ENCODE measurements at places on chromosomes 4 and X.

DNA sequence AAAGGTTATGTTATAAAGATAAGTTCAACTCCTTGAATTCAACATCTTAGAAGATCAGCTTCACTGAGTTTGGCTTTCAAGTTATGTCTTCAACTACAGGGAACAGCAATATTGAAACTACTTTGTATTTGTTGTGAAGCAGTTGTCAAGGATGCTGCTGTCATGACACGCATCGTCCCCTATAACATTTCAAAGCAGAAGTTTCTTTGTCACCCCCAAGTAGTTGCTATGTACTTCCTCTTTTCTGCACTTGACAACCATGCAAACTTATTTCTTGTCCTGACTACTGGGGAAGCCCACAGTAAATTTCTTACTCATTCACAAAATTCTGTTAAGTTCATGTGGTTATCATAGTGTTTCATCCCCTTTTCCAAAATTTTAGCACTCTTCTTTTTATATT lies 14.3 kb downstream of the ANTXR2 start:
- DNase-seq = no peak

DNA sequence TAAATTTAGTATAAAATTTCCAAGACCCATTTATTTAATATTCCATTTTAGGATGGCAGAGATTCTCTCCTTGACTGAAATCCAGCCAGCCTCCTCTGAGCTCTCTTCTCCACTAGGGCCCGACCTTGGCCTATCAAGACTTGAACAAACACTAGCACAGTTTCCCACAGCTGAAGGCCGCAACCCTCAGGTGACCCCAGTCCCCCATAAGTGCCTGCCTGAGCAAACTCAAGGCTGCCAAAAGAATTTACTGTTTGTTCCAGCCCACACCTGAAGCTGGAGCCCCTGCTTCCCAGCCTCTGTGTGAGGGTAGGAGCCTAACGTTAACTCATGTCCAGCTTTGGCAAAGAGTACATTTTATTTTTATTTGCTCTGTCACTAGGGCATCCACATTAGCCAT lies 629.0 kb upstream of the ZFP42 start:
- no peak for DNase-seq

DNA sequence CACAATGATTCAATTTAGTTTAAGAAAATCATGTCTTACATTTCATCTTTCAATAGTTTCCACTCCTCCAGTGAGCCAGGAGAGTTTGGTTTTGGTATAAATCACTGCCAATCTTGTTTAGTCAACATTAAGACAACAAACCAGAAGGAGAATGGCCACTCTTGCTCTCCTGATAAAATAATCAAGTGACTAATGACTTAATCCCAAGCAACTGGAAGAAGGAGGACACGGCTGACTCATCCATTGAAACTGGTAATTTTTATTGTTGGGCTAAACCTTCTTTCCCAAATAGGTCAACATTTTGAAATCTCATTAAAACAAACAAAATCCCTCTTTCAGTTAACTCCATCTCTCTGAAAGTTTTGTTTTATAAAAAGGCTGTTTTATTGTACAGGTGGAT lies 230.2 kb downstream of the CLCN4 start:
- no peak for DNase-seq

GRCh38 chrX:13605611-13606010 lies 36.2 kb downstream of the EGFL6 start:
- DNase-seq = no peak

- DNase-seq = no peak
Observed at GRCh38 chrX:113287761-113288160, 447.1 kb upstream of the AMOT start.

DNA sequence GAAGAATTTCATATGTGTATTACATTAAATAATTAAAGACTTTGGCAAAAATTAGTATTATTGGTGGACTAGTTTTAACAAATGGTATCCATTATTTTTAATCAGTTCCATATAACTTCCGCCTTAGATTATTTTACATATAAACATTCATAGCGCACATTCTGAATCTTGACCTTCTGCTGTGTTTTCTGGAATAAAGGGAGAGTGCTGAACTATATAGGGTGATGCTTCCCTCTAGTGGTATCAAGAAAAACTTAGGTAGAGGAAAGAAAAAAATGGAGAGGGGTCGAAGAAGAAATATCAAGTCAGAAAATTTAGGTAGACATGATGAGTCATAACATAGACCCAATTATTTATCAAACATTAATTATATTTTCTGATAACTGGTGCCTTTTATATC lies 155.6 kb upstream of the PACRGL start:
- no peak for DNase-seq

GRCh38 chrX:629230-630006 lies 1.2 kb upstream of the SHOX start:
- DNase-seq = no peak

- DNase-seq = no peak
Observed at GRCh38 chr4:76733068-76733771, 164.7 kb downstream of the SOWAHB start.

DNA sequence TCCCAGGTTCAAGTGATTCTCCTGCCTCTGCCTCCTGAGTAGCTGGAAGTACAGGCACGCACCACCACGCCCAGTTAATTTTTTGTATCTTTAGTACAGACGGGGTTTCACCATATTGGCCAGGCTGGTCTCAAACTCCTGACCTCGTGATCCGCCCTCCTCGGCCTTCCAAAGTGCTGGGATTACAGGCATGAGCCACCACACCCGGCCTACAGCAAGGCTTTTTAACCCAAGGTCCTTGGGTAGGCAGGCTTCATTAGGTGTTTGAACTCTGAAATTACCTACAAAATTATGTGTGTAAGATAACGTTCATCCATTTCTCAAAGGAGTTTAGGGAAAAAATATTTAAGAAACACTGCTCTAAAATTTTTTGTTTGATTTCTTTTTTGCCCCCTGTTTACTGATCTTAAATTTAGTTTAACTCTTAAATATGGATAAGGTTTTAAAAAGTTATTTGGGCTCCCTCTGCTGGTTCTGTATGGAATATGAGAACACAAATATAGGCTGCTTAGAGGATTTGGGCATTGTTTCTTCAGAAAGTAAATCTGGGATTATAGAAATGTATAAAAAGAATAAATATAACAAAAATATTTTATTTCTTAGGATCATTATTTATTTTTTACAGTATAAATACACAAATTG lies 92.8 kb downstream of the CBR4 start:
- DNase-seq = no peak
